ENCODE measurements at places on chromosomes 13 and 19.
A peak's percentile ranks its signal among the peaks of the same experiment; 100 is the strongest.

GRCh38 chr13:21594715-21595545 lies 9.0 kb downstream of the MICU2 start:
- no peak for DNase-seq

- no peak for DNase-seq
Measured at GRCh38 chr13:35994131-35994966, 136.8 kb downstream of the DCLK1 start.

DNA sequence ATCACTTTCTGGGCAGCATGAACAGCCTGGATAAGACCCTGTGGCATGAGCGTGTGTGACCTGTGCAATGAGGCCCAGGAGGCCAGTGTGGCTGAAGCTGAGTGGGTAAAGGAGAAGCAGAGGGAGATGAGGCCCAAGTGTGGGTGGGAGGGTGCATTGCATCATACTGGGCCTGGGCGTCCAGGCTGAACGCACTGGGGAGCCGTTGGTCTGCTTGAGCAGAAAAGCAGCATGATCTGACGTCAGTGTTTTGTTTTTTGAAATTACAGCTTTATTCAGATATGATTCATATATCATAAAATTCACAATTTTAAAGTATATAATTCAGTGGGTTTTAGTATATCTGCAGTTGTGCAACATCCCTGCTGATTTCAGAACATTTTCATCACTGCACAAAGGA lies 409.7 kb downstream of the HS6ST3 start:
- DNase-seq, result peak; percentile 70

- no peak for DNase-seq
Measured at GRCh38 chr13:25738342-25739196, 313.2 kb downstream of the SHISA2 start.

GRCh38 chr19:11580116-11580515 lies 2.7 kb upstream of the ACP5 start:
- no peak for DNase-seq

GRCh38 chr19:13581576-13581975 lies 75.3 kb upstream of the CACNA1A start:
- no peak for DNase-seq

GRCh38 chr13:75607447-75607846 lies 28.7 kb upstream of the LMO7 start:
- no peak for DNase-seq

DNA sequence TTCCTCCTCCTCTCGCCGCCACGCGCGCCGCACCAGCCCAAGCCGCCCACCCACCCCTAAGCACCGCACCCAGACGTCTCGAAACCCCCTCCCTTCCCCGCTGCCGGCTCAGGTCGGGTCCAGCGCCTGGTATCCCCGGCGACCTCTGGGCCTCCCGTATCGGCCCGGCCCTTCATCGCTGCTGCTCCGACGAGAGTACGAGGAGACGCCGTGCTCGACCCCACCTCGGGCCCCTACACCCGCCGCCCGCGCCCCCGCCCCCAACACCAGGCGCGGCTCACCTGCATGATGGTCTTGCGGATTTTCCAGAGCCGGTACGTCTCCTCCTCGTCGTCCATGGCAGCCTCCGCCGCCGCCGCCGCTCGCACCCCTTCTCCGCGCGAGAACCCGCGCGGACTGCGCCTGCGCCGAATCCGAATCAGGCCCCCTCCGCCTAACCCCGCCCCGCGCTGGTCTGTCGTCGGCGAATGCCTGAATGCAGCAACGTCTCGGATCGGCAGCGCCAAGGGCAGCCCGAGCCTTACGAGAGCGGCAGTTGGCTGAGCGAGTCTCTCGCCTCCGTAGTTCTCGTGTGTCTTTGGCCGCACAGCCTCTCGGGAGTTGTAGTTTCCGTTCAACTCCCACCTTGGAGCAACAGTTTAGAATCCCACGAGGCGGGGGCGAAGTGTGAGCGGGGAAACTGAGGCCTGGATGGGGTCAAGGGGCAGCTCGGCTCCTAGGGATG lies at the start of gene POLR2E:
Gene POLR2E, minus strand, starts transcription at position 398 of the 724 bp plus-strand sequence. Its CDS starts 60 bp downstream, at position 338.
- peak; percentile 98 for DNase-seq

DNA sequence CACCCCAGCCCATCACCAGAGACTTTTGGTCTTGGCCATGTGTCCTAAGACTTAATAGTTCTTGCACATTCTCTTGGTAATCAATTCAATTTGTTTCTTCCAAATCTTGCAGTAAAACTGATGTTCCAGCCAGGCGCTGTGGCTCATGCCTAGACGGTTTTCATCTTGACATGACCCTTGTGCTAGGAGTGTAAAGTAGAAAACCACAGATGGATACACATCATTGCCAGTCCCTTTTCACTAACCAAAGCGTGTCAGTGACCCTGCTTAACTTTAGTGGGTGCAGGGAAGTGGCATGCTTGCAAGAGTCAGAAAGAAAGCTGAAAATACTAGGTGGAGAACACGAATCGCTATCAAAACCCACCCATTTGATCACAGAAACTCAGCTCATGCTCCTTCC lies 18.0 kb upstream of the CD70 start:
- DNase-seq, result no peak

- no peak for DNase-seq
Measured at GRCh38 chr13:98112456-98112855, 30.4 kb upstream of the FARP1 start.

DNA sequence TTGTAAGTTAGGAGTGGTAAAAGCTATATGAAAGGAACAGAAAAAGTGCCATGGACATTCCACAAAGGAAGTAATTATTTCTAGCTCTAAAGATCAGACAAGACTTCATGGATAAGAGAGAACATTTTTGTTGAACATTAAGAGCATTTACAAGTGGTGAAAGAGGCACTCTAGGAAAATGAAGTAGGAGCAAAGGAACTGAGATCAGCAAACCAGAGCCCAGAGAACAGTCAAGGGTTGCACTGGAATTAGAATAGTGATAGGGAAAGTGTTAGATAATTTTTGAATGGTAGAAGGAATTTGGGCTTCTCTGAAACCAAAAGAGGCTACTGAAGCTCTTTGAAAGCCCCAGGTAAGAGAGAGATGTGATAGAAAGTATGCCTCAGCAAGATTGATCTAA lies 94.1 kb downstream of the COG6 start:
- DNase-seq, result no peak

- no peak for DNase-seq
Measured at GRCh38 chr19:30341611-30342201, 30.5 kb upstream of the ZNF536 start.

- DNase-seq, result no peak
Measured at GRCh38 chr13:94232161-94232950, 247.1 kb downstream of the DCT start.

- DNase-seq, result no peak
Measured at GRCh38 chr19:19591133-19591825, 27.2 kb downstream of the PBX4 start.

DNA sequence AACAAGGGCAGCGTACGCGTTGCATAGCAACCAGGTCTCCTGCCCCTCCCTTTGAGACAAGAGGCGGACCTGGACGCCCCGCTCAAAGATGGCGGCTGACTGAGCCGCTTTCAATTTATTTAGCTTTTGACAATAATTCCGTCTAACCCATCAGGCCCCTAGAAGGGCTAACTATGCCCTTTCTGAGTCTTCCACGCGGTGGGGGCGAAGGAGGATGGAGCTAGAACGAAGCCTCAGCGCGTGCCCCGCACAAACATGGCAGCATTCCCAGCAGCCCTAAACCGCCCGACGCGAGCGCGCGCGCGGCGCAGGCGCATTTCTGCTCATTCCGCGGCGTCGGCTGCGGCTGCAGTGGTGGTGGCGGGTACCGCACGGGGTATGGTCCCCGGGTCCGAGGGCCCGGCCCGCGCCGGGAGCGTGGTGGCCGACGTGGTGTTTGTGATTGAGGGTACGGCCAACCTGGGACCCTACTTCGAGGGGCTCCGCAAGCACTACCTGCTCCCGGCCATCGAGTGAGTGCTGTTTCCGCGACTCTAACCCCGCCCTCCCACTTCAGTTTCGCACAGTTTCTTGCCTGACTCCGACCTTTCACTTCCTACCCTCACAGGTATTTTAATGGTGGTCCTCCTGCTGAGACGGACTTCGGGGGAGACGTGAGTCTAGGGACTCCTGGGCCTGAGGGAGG lies at the start of gene MED25:
Gene MED25, plus strand, starts transcription at position 326 of the 685 bp plus-strand sequence. Its CDS starts 53 bp downstream, at position 379.
- DNase-seq, result peak; percentile 96

- DNase-seq, result no peak
Measured at GRCh38 chr13:24081387-24081786, 79.1 kb upstream of the SPATA13 start.

- DNase-seq, result no peak
Measured at GRCh38 chr13:24272452-24273161, 36.8 kb upstream of the C1QTNF9 start.

DNA sequence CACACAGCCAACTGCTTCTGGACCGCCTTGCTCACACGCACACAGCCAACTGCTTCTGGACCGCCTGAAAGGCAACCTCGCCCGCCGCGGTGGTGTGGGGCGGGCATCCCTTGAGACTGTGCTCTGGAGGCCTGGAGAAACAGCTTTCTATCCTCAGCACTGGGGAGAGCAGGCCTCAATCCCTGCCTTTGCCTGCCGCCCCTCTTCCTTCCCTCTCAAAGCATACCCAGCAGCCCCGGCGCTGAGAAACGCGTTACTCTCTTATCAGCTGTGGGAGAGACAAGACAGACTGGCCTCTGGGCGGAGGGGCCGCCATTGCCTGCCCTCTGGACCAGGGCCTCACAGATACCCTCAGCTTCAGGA lies 2.9 kb downstream of the LIPE start:
- DNase-seq, result peak; percentile 83

GRCh38 chr13:21104199-21105019 lies 43.0 kb upstream of the LATS2 start:
- DNase-seq, result no peak

DNA sequence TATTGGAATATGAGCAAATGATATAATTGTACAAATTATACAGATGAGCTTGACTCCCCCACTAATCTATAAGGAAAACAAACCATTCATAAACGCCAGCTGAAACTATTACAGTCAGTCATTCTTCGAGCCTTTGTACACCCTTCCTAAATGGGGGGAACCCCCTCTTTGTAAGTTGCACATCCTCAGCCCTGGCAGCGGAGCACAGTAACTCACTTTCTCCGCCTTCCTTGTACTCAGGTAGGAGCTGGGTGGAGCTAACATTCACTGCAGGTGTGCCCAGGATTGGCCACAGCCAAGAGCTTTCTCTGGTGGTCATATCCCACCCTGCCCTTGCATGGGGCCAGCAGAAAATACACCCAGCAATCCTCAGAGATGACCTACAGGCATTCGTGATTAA lies 28.6 kb downstream of the PIN1 start:
- DNase-seq, result no peak

DNA sequence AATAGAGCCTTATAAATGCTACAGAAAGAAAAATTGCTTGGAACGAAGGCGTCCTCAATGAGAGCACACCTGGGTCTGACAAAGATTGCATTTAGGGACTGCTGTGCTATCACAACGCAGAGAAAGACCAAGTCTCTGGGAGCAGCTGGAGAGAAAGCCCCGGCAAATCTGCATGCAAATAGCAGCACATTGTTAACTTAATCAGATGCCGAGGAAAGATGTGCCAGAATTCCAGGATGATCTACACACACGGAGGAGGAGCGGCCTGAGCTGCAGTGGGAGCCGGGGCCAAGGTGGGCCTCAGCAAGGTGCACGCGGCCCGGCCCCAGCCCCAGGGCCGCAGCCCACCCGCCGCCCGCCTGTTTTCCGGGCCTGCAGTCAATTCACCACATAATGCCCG lies 1.4 kb downstream of the ZNF536 start:
- peak; percentile 44 for DNase-seq

DNA sequence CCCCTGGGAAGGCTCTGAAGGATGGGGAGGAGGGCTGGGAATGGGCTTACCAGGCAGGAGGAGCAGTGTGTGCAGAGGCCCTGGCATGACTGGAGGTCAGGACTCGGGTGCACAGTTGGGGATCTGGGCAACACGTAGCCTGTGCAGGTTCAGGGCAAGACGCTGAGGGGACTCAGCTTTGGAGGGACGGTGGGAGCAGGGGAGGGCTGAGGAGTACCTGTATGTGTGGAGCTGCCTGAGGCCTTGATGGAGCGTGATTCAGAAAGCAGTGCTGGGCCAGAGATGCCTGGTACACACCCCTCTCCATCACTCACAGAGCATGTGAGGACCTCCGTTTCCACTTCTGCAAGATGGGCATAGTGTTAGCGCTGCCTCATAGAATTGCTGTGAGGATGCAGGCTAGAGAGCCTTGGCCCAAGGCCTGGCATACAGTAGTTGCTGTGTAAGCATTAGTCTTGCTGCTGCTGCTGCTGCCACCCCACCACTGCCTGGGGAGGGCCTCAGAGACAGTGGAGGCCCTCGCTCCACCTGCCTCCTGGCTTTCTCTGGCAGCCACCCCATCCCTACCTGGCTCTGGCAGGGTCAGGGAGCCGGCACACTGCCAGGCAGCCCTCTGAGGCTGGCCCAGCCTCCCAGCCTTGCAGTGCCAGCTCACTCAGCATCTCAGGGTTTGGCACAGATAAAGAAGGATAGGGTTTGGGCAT lies 2.4 kb downstream of the PAK4 start:
- DNase-seq, result no peak

GRCh38 chr19:38429055-38429810 lies 3.2 kb upstream of the RASGRP4 start:
- DNase-seq, result no peak

- no peak for DNase-seq
Measured at GRCh38 chr13:48411147-48411794, 1.6 kb downstream of the LPAR6 start.

DNA sequence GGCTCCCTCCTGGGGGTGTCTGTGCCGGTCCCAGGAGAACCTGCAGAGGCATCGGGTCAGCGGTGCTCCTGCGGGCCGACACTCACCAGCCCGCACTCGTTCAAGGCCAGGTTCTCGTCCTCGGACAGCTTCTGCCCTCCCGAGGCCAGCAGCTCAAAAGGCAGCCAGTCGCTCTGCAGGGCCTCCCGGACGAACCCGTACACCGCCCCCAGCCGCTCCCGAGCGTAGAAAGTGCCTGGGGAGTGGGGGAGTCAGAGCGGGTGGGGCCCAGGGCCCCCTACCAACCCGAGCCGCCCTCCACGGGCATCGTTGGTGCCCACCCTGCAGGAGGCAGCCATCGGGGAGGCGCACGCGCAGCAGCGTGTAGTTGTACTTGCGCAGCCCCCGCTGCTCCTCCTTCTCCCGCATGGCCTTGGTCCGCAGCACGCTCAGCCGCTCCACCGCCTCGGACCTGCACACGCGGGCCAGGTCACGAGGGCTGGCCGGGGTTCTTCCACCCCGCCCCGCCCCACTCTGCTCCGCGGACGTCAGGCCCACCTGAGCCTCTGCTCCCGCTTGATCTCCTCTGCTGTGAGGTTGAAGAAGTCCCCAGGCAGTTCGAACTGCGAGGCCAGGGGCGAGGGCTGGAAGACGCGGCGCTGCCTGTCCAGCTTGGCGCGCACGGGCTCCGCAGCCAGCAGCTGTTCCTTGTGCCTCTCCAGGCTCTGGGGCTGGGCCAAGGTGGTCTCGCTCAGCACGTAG lies 11.5 kb downstream of the UBXN6 start:
- DNase-seq, result no peak
